NAMALWA (cell line): ENCODE measurements at places on chromosomes 11 and 22.
A peak's percentile ranks its signal among the peaks of the same experiment; 100 is the strongest.

DNA sequence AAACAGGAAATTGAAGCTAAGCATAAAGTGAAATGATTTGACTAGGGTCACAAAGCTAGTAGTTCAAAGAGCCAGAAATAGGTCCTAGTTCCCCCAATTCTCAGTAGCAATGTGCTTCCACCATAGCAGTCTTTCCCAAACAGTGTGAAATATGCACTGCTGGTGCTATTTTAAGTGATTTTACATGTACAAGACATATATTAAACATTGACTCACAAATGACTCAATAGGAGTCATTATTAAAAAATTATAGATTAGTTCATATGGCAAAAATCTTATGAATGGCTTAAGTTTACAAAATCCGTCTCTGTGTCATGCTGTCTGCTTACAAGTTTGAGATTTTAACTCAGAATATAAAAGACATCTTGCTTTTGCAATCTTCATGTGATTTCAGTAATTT lies 21.4 kb downstream of the KIF18A start:
- DNase-seq: no peak

GRCh38 chr11:64444838-64445441 lies 86.0 kb downstream of the RPS6KA4 start:
- peak; percentile 32 for DNase-seq

DNA sequence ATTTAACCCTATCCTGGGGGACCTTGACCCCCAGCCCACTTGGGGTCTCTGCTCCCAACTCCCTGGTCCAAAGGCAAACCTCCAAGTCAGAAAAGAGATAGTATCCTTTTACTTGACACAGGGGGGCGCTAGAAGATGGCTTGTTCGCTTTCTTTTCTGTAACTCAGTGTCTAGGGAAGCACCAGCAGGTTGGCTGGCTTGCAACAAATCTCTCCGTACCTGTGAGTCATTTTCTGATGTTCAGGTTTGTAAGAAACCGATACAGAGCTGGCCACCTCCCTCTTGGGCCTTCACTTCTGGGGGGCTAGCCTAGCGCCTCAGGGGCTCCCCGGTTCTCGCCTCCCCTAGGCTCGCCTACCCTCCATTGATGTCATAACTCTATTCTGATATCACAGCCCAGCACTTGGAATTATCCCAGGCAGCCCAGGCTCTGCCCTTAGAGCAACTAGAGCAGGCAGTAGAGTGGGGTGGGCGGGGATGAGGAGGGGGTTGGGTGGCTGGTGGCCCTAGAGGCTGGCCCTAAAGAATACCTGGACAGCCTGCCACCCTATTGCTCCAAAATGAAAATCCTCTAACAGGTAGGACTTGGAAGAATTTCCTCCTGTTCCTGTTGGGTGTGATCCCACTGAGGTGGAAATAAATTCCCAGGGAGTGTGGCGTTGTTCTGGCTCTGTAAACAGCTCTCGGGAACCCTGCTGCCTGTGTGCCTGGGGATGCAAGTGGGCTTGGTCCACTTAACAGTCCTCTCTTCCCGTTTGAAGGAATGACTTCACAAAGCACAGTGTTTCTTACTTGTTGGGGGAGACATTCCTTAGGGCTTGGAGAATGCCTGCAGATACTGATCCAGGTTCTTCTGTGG lies 69.4 kb downstream of the OSBP2 start:
- peak; percentile 76 for DNase-seq

DNA sequence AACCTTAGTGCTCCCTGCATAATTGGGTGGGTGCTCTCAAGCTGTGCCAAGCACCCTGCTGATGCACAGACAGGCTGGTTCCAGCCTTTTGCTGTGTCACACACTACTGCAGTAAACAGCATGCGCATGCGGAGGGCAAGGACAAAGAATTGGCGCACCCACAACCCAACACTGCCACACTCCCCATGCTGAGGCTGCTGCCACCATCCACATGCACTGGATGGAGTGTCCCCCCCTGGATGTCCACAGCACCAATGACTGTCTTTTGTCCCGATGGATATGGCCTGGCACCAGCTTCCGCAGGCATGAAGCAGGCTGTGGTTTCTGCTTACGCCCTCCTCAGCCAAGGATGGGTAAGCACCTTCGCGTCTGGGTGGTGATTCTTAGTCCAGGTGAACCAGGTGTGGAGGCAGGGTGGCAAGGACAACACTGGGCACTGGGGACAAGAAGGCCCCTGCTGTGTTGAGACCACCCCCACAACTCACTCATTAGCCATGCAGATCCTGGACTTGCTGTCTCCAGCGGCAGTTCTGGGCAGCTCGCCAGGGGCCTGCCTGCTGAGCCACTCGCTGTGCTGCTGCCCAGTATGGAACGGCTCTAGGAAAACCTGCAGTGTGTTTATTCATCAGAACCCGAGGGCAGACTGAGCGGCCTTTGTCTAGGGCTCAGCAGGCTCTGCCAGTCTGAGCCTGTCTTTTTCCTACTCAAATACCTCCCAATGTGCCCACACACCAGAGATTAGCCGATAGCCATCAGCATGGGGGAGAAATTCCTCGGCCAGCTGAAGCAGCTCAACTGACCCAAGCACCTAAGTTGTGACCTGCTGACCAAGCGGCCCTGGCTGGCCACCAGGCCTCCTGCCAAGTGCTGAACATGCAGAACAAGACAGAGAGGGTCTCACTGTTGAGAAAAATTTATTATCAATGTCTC lies 8.2 kb upstream of the NAP1L4 start:
- no peak for DNase-seq

DNA sequence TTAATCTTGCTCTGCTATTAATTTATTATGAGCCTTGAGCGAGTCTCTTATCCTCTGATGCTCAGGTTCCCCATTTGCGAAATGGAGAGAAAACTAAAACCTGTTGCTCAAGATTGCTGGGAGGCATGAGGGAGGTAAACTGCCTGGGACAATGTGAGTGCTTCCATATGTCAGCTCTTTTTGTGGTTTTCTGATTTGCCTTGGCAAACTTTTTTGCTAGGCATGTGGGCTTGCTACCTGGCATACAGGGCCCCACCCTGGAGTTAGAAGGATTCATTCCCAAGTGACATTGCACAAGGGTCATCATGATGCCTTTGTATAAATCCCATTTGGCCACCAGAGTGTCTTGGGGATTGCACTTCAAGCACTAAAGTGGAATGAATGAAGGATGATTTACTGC lies 22.4 kb downstream of the TSPAN18 start:
- no peak for DNase-seq

GRCh38 chr22:25545146-25545545 lies 19.3 kb upstream of the GRK3 start:
- no peak for DNase-seq

GRCh38 chr22:48948575-48949170 lies 879.0 kb downstream of the BRD1 start:
- DNase-seq: no peak

GRCh38 chr22:24076091-24076867 lies 65.2 kb downstream of the CABIN1 start:
- DNase-seq: no peak

GRCh38 chr22:48104102-48104738 lies 1341.8 kb downstream of the TBC1D22A start:
- no peak for DNase-seq

DNA sequence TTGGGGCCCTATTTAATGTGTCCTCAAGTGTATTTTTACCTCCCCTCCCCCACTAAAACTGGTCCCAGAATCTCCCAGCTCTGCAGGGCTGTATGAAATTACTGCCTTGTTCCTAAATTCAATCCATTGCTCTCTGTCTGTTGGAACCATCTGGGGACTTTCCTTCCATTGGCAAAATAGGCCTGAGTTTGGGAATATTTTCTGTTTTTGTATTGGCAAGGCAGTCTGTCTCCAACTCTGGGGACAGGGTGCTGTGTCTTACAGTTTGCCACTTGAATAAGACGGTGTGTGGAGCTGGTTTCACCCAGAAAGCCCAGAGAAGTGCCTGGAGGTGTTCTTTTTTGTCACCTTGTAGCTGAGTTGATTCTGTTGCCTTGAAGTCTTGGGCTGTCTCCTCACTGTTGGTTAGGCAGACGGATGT lies 1.3 kb downstream of the PACS1 start:
- peak; percentile 24 for DNase-seq

DNA sequence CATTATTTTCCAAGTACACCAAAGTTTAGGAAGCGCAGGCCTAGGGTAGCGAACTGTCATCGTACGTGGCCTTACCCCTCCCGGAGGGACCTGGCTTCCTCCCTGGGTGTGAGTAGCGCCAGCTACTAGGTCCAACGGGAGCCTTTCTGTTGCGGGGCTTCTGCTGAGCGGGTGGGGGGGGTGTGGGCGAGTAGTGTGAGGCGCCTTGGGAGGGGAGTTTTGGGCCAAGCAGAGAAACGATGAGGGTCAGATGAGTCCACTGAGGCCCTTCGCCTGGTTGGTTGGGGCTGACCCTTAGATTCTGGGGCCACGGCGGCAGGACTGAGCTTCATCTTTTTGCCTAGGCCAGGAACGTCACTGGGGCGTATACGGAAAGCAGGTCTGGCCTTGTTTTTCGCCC lies 868 bp downstream of the TEF start:
- no peak for DNase-seq

GRCh38 chr11:134417871-134418840 lies 6.1 kb upstream of the B3GAT1 start:
- DNase-seq: no peak

GRCh38 chr11:29321293-29322132 lies 695.3 kb downstream of the KCNA4 start:
- no peak for DNase-seq

GRCh38 chr11:64240435-64241240 lies at the start of gene FKBP2:
FKBP2 (plus strand) TSS chr11:64241095; CDS start chr11:64242388, 1,293 bp downstream.
- peak; percentile 98 for DNase-seq

DNA sequence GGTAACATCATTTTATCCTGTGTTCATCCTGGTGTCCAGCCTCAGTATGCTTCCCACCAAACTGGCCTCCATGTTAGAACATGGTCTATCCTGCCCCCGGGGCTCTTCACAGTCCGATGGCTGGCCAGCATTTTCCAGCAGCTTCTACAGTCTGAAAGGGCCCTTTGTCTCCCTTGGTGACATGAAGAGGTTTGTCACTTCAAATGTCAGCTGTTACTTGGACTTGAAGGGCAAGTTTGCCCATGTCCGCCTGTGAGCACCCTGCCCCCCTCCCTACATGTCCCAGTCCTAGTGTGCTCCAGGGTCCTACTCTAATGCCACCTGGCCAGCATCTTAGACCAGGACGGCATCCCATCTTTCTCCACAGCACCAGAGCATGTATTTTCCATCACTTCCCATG lies 24.7 kb downstream of the PATZ1 start:
- no peak for DNase-seq

- DNase-seq: no peak
Observed at GRCh38 chr11:105108247-105108646, 31.3 kb downstream of the CARD18 start.

- no peak for DNase-seq
Observed at GRCh38 chr11:117019871-117020270, 78.4 kb downstream of the SIK3 start.

DNA sequence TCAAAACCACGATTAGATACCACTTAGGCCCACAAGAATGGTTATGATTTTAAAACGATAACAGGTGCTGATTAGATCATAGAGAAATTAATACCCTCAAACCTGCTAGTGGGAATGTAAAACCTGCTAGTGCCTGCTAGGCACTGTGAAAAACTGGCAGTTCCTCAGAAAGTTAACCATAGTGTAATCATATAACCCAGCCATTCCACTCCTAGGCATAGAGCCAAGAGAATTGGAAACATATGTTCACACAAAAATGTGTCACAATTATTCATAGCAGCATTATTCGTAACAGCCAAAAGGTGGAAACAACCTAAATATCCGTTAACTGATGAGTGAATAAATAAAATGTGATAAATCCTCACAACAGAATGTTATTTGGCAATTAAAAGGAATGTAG lies 122.2 kb upstream of the SYN3 start:
- DNase-seq: peak; percentile 33

GRCh38 chr22:46106279-46107022 lies 43.9 kb upstream of the PPARA start:
- no peak for DNase-seq

DNA sequence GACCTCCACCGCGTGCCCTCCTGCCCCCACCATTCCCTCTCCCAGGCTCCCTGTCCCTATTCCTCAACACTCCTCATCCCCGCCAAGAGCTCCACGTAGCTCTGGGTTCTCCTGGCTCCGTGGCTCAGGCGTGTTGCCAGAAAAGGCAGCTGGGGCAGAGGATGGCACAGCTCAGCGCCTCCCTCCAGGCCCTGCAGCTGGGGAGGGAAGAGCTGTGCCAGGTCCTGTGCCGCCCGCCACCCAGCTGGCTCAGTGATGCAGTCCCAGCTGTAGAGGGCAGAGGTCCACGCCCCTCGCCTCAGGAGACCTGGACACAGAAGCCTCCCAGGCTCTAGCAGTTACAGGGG lies 4.2 kb downstream of the ARHGAP1 start:
- DNase-seq: no peak
